ENCODE measurements at places on chromosomes 1 and 21.

DNA sequence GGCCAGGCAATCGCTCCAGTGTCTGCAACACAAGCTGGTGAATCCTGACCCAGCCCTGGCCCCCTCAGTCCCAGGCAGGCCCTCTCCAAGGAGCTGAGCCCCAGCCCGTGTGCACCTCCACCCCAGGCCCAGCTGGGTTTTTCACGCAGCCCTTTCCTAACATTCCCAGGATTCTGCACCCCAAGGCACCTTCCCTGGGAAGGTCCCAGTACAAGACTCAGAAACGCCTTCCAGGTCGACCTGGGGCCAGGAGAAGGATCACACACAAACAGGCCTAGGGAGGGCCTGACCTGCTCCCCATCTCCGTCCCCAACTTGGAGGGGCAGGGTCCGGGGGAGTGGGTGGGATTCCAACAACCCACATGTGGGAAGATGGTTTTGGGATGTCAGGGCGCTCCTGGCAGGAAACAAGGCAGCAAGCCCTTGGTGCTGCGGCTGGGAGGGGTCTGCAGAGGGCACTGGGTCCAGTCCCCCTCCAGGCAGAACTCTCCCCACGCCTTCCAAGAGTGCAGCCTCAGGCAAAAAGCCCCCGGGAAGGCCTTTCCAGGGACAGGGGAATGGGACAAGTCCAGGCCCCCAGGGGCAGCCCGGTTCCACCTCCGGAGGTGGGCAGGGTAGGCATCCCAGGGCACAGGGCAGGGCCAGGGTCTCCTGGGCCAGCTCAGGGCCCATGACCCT is 58.3 kb downstream of the KCNAB2 start:
- no peak for DNase-seq

GRCh38 chr1:211493133-211493871 is 1.3 kb upstream of the RD3 start:
- no peak for DNase-seq

GRCh38 chr1:162328512-162328911 is 48.1 kb downstream of the SPATA46 start:
- no peak for DNase-seq

DNA sequence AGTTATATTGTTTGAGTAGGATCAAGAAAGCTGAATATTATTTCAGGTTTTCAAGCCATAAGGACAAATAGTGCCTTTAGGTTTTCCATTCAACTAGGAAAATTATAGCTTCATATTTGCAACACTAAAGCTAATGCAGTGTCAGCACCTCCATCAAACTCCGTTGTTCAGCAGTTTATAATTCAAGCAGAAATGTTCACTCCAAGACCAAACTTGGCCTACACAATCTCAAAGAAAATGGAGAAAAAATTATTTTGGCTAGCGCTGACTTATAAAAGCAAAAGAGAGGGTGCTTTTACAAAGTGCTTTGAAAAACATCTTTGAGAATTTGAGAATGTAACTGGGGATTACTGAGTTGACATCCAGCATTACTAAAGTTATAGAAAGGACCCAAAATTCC is 1.4 kb downstream of the SPAG17 start:
- DNase-seq: no peak

- DNase-seq: no peak
These were observed at the start of gene C1QA for GRCh38 chr1:22636353-22636752. Gene C1QA (plus strand): TSS chr1:22636628. CDS start chr1:22637617, 989 bp downstream.

- DNase-seq: no peak
These were observed 25.8 kb downstream of the TFAP2E start for GRCh38 chr1:35598895-35599294.

- DNase-seq: no peak
These were observed 93.7 kb downstream of the TNNI3K start for GRCh38 chr1:74328851-74329250.

DNA sequence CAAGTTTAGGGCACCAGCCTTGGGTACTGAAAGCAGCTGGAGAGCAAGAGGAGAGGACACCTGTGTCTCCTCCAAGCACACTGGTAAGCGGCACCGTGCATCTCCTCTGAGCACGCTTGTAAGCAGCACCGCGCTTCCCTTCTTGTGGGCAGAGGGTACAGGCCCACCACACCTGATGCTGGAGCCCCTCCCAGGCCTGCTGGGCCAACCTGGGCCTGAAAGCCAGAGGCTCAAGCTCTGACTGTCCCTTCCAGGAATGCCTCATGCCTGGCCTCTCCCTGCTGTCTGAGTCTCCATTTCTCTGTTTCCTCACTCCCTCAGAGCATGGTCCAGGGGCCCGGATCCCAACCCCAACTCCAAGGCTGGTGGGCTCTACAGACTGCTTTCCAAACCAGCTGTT is 25.9 kb downstream of the DMBX1 start:
- no peak for DNase-seq

- no peak for DNase-seq
These were observed at the start of gene CDC42BPA for GRCh38 chr1:227318016-227318852. Gene CDC42BPA (minus strand): TSS chr1:227318492. CDS start chr1:227317182, 1,310 bp downstream.

DNA sequence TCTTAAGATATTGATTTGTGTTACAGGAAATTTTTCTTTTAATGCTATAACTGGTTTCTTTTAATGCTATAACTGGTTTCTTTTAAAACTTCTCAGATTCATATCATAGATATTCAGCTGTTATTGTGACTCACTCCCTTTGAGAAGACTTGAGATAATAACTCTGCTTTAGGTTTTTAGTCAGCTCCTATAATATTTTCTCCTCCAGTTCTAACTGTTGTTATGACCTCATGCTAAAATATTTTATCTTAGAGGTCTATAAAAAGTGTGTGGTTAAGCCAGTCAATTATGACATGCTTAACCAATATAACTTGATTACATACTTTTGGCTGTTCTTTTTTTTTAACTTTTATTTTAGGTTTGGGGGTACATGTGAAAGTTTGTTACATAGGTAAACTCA is 280.2 kb downstream of the PTGER3 start:
- no peak for DNase-seq

GRCh38 chr1:162857850-162858249 is 3.1 kb downstream of the CCDC190 start:
- no peak for DNase-seq

- no peak for DNase-seq
These were observed at the start of gene NCAM2 for GRCh38 chr21:20997636-20998455. Gene NCAM2 (plus strand): TSS chr21:20998409.

DNA sequence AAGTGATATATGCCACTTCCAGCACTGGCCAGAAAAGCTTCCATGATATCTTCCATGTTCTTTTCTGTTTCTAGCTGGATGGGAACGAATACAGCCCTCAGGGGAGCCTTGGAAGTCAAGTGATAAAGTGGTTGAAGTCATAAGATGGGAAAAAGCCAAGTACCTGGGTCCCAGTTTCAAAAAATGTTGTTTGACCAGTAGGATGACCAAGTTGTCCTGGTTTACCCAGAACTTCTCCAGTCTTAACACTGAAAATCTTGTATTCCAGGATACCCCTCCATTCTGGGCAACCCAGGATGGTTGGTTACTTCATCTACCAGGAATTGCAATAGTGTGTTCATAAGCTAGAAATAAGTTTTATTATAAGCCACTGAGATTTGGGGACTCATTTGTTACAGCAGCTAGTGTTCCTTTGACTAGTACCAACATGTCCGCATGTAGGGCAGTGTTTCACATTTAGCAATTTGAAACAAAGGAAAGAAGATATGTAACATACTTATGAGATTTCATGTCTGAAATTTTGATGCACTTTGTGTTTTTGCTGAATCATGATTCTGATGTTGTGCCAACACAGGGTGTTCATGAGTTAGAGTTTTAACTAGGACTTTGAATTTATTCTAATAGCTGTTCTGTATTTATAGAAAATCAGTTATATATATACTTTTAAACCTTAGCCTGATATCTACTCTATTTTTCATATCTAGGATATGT is 139.9 kb downstream of the TPR start:
- DNase-seq: no peak

- DNase-seq: no peak
These were observed 1.4 kb downstream of the ITGB2 start for GRCh38 chr21:44919111-44919912.

- DNase-seq: no peak
These were observed 20.3 kb downstream of the CD1B start for GRCh38 chr1:158311066-158311465.

DNA sequence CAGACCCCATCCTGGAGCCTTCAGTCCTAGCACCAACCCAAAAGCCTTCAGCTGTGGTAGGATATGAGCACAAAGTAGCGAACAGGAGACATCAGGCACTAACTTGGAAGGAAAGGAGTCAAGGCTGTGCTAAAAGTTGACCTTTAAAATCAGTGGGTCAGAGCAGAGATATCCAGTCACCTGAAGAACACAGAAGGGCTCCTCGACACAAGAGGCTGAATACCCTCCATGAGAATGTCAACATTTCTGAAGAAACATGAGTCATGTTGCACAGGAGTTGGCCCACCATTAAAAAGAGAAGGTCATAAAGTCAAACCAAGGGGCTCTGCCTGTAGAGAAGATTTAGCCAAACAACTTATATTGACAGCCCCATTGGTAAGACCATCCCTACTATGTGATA is 172.5 kb downstream of the PLPP3 start:
- no peak for DNase-seq

- DNase-seq: no peak
These were observed 12.0 kb downstream of the SYT11 start for GRCh38 chr1:155871390-155871789.

DNA sequence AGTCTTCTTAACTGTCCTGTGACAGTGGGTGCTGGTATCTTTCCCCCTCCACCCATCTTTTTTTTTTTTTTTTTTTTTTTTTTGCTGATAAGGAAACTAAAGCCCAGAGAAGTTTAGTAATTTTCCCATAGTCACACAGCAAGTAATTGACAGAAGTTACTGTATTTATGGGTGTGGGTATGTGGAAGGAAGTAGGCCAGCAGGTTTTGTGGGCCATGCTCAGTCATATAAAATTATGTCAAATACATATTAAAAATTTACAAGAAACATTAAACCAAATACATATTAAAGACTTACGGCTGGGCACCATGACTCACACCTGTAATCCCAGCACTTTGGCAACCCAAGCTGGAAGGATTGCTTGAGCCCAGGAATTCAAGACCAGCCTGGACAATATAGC is 51.5 kb downstream of the KAZN start:
- no peak for DNase-seq

- DNase-seq: no peak
These were observed 32.9 kb upstream of the SNX27 start for GRCh38 chr1:151578941-151579340.

GRCh38 chr1:8351693-8352470 is 34.0 kb downstream of the SLC45A1 start:
- DNase-seq: no peak

DNA sequence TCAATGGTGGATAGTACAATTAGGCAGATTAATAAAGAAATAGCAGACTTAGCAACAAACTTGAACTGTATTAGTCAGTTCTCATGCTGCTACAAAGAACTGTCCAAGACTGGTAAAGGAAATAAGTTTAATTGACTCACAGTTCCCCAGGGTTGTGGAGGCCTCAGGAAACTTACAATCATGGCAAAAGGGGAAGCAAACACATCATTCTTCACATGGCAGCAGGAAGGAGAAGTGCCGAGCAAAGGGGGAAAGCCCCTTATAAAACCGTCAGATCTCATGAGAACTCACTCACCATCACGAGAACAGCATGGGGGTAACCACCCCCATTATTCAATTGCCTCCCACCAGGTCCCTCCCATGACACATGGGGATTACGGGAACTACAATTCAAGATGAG is 27.1 kb upstream of the PDE4B start:
- DNase-seq: no peak

DNA sequence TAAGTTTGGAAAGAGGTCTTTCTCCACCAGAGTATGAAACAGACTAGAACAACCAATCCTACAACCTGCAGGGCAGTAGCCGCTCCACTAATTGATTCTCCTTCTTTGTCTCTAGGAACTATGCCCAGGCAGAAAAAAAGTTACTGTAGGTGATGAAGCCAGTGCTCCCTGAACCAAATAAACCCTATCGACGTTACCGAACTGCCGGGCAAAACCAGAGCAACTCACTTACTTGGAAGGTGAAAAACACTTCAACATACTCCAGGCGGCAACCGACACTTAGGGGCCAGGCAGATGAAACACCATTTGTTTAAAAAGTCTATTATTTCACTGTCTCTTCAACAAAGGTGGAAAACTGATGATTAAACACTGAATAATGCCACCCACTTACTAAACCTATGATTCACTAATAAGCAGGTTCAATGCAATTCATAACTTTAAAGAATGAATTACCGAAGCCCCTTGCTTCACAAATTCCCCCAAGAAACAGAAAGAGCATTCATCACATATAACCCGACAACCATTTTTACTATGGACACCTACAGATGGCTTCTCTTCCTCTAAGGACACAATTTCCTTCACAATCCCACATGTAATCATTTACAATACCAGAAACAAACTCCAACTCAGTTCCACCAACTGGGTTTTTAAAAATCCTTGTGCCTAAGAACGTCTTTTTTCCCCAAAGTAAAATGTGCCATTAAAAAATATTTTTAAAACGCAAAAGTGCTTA is 1.6 kb downstream of the NRIP1 start:
- DNase-seq: no peak

- DNase-seq: no peak
These were observed 86.7 kb downstream of the C1orf94 start for GRCh38 chr1:34263406-34263805.

- no peak for DNase-seq
These were observed 73.6 kb downstream of the CRB1 start for GRCh38 chr1:197341626-197342025.

- no peak for DNase-seq
These were observed 10.9 kb upstream of the SESN2 start for GRCh38 chr1:28248273-28249012.

GRCh38 chr1:30995990-30996612 is 69.4 kb downstream of the PUM1 start:
- DNase-seq: no peak

DNA sequence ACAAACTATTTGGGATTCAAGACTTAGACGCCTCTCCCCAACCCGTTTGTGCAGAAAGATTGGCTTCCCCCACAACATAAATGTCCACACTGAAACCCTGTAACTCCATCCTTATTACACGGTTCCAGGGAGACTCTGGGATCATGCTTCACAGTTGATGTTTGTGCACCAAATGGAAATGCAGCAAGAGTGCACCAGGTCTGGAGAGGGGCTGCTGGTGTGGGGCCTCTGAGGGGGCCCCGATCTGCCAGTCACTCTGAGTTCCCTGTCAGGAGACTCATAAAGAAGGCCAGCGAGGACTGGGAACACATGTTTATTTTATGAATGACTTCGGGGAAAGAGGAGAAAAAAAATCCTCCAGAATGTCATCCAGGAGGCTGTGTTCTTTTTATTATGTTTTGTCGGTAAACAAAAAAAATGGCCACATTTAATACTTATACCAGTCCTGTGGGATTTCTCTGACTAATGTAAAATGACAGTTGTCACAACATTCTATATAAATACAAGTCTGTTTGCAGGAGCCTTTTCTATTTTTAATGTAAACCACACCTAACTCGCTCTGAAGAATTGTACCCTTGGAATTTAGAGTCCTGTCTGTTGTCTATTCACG is 439.1 kb upstream of the VAMP3 start:
- DNase-seq: no peak

DNA sequence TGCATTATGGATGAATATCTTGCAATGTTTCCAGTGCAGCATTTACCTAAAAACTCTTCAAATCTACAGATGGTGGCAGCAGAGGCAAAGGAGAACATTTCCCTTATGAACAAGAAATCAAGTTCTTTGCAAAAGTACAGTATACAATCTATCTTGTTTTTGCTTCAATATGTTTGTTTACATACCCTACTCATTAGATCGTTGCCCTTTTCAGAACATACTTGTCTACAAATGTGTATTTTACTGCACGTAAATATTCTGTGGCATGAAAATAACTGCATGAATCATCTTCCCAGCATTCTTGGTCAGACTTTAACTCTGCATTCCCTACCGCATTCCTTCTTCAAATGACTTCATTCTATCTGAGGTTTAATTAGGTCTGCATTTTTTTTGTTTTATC is 212.7 kb downstream of the ZP4 start:
- DNase-seq: peak; percentile 15

GRCh38 chr1:163864207-163864606 is 542.5 kb downstream of the NUF2 start:
- no peak for DNase-seq

Data from Panc1 (cell line).